A172 (cell line): ENCODE measurements at places on chromosomes 5 and 9. TPM values are rescaled to one million over a fixed set of nuclear protein-coding genes. Genes with fewer than 3 reads are reported as not detected.

Gene FBXL7
- total RNA-seq: 4.0 and 4.1 TPM in 2 replicates

- DNase-seq: no peak
Measured at GRCh38 chr9:122950263-122950662, 9.4 kb downstream of the RABGAP1 start.

Gene SLC4A9
- total RNA-seq: not detected in 2 replicates

DNA sequence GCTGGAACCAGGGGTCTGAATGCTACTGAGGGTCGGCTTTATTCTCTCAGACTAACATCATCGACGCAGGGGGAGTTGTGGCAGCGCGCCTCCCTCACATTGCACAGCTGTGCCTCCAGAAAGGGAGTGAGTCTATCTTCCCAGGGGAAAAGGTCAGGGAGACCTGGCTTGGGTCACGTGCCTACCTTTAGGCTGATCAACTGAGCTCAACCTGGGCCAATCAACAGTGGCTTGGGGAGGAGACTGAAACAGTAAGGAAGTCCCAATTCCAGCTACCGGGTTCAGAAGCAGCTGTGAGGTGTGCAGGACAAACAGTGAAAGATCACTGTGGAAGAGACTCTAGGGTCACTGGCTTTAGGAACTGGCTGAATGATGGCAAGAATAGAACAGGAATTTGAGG is 14.3 kb downstream of the SNX30 start:
- DNase-seq: no peak

GRCh38 chr9:126109575-126109974 is 217.1 kb upstream of the MVB12B start:
- no peak for DNase-seq

Gene SLIT3
- total RNA-seq: 0.12 and 0.31 TPM in 2 replicates

- no peak for DNase-seq
Measured at GRCh38 chr9:2765250-2765880, 48.1 kb downstream of the KCNV2 start.

DNA sequence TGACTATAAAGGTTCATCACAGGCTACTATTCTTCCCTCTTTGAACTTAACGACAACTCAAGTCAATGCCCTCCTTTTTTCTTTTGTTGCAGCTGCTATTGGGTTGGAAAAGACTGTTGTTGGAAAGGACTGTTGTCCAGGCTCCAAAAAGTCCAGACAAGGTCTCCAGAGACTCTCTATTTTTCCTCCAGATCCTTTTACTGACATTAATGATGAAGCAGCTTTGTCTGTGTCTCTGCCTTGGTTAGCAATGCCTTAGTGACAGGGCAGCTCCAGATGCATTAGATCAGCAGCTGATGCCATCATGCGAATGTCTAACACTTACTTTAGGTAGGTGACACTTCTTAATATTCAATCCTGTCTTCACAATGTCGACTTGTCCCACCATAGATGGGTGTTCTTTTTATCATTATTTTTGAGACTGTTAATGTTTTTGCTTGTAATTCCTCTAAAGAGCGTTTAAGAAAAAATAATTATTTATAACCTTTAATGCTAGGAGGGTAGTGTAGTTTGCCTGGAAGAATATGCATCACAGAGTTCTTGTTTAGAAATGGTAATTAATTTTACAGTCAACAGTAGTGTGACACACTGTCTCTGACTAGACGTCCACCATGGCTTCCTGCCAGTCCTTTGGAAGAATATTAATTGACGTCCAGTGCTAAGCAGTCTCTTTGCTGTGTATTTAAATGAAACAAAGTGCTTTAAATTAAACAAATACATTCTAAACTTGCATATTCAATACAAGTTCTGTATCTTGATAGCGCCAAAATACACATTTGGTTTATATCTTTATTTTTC is 492.2 kb downstream of the NR2F1-AS1 start:
- no peak for DNase-seq

- peak; percentile 71 for DNase-seq
Measured at GRCh38 chr5:146426853-146427618, 20.1 kb upstream of the TCERG1 start.

DNA sequence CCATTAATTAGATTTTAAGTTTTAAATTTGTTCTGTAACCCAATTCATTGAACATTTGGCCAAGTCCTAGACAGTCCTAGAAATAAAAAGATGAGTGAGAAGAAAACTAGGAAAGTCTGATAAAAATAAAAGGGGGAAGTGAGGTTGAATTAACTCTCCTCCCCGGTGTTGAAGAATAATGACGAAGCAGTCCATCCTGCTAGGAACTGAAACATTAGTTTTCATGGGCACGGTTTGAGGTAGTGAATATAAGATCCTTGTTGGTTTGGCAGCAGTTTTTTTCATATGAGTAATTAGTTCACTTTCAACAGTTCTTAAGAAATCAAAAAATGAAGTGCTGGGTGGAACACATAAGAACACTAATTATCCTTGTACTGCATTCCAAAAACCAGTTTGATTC is 103.1 kb downstream of the MTREX start:
- DNase-seq: no peak

Gene FCN2
- total RNA-seq: not detected in 2 replicates

Gene ACOT12
- total RNA-seq: not detected in 2 replicates

Gene CSF1R
- total RNA-seq: 0.84 and 0.96 TPM in 2 replicates

Gene FAXDC2
- total RNA-seq: 1.8 and 3.5 TPM in 2 replicates

GRCh38 chr5:40401284-40402006 is 278.3 kb upstream of the PTGER4 start:
- DNase-seq: no peak

- DNase-seq: peak; percentile 13
Measured at GRCh38 chr5:95984287-95984938, 22.8 kb upstream of the ELL2 start.

DNA sequence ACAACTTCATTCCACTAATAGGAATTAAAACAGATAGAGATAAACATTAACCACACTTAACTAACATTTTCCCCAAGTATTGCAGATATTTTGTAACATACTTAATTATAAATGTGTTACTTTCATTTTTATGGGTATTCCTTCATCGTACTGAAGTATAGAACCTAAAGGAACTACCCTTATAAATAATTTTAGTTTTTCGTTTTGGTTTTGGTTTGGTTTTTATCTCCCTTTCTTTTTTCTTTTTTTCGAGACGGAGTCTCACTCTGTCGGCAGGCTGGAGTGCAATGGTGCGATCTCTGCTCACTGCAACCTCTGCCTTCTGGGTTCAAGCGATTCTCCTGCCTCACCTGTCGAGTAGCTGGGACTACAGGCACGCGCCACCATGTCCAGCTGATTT is 60.1 kb upstream of the LMNB1 start:
- DNase-seq: no peak

DNA sequence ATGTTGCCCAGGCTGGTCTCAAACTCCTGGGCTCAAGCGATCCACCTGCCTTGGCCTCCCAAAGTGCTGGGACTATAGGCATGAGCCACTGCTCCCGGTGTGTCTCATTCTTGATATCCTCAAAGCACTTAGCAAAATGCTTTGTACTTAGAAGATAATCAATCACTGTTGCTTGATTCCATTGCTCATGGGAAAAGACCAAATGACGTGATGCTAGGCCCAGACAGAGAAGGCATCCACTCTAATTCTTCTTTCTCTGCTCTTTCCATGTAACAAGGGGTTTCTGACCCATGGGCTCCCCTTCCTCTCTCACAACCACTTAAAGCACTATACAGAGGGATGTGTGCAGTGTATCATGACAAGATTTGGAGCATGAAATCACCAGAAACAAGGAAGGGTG is 83.0 kb downstream of the APBA1 start:
- DNase-seq: no peak

- DNase-seq: no peak
Measured at GRCh38 chr9:36129139-36129538, 7.4 kb upstream of the GLIPR2 start.

- peak; percentile 88 for DNase-seq
Measured at GRCh38 chr5:149471406-149472183, 79.6 kb downstream of the CSNK1A1 start.

Gene GARIN3
- total RNA-seq: not detected in 2 replicates

DNA sequence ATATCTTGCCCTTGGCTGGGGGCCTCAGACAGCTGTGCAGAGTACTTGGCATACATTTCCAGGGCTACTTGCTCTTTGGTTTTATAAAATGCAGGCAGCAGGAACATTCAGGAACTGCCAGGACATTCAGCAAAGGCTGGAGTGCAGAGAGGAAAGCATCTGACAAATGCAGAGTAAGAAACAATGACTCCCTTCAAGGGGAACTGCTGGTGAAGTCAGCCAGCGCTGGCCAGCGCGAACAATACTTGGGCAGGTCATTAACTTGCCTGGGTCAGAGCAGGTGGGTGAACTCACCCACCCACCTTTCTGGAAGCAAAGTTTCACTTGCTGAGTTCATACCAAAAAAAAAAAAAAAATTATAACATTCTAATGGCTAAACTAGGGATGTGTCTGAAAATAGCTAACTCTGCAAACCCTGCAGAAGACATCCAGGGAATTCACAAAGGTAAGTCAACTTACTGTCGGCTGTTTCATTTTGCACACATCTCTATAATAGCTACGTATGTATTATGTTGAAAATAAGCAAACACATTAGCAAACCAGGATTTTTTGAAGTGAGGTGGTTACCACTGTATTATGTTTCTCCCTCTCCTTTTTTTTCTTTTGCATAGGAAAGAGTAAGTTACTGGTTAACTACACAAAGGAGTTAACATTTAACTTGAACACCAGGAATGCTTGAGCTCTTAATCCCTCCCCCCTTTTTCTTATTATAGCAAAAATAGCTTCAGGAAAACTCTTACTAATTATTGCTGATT is 152.2 kb downstream of the GLIS3 start:
- no peak for DNase-seq
